Esophagus mucosa (tissue), 1 donor: ENCODE measurements at places on chromosomes 6 and 20. TPM values are rescaled to one million over a fixed set of nuclear protein-coding genes. Genes with fewer than 3 reads are reported as not detected.

Gene MCHR2
- total RNA-seq = not detected

- ATAC-seq = no peak
These were observed 44.1 kb downstream of the NEDD9 start for GRCh38 chr6:11188161-11188915.

DNA sequence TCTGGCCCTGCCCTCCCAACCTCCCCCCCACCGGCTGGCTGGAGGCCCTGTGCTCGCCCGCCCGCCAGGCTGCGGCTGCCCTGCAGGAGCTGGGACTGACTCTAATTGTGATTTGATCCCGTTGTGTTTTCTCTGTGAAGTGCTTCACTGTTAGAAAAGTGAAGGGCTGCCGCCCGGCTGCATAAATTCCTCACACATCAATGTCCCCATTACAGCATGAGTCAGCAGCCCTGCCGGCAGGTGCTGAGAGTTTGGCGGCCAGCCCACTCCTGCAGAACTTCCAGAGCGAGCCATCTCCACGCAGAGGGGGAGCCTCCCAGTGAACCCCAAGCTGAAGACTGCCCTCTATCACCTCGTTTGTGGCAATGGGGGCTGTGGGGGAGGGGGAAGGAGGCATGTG lies 137.9 kb downstream of the DLL1 start:
- peak; percentile 70 for ATAC-seq

DNA sequence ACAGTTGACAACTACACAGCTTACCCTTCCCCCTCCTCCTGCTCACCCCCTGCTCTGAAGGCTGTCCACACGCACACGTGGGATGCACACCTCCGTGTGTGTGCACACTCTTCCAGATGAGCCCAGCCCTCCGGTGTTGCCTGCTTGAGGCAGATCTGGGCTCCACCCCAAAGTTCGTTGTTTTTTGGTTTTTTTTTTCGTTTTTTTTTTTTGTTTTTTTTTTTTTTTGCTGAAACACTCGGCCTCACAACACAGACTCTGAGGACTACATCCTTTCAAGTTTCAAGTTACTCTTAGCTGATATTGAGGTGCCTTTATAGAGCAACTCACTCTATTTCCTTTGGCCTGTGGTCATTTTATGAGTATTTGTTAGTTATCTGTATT lies 88.2 kb downstream of the RREB1 start:
- ATAC-seq = peak; percentile 56

Gene CYP39A1
- 3.4 TPM for total RNA-seq

DNA sequence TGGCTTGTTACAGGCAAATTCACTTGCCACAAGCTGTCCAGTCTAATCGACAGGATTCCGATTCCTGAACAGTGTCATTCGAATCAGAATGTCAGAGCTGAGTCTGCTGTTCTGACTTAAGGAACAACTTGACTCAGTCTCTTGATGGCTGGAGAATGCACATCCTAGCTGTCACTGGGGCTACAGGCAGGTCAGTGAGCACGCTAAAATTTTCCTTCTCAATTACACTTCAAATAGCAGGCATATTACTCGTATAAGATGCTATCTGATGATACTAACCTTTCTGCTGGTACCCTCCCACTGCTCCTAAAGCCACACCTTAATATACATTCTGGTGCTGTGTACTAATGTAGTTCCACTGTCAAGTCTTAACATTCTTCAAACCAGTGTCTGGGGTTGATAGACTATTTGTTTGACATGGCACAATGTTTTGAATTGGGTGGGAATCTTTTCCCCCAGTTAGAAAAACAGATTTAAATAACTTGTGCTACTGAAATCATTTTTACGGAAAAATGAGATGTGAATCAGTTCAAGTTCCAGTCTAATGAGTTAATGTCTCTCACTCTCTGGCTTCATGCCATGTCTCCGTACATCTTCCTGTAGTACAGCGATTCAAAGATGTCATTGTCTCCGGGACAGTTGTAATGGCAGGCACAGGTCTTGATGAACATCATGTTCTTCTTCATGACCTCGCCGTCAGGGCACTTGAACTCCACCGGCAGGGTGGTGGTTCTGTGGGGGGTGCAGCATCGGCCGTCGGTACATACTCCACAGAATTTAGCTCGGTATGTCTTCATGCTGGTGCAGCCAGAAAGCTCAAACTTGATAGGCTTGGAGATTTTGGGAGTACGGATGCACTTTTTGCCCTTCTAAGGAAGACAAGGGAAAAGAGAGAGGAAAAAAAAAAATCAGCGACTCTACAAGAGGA lies 2.2 kb downstream of the CCN2 start:
- no peak for ATAC-seq

DNA sequence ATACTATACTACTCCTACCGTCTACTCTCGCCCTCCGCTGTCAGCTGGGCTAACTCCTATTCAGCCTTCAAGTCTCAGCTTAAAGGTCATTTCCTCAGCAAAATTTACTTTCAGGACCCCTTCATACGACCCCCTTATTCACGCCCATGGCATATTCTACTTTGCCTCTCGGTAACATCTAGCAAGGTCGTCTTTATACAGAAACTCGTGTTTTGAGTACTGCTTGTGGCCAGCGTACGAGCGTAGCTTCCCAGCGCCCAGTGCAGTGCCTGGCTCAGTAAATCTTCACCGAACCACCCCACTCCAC lies 546 bp downstream of the CRNKL1 start:
- no peak for ATAC-seq

GRCh38 chr20:24771542-24772061 lies 177.5 kb upstream of the CST7 start:
- no peak for ATAC-seq

DNA sequence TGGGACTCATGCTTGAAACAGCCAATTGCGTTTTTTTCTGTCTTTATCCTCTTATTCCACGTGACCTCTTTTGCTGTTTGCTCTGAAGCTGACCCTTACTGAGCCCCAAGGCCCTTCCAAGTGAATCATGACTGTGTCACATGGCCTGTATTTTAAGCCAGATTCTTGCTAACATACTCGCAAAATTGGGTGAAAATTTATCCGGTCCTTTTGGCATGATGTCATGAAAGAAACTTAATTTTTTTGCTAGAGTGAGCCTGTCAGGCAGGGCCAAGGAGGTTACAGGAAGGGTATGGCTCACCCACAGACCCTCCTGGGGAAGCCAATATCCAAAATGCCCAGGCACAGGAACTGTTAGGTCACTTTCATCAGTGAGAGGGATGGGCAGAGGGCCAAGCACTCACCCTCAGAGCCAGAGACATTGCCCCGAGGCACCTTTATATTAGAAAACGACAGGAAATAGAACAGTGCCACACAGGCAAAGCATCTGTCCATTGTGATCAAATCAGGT lies 296.7 kb downstream of the CDH26 start:
- no peak for ATAC-seq

DNA sequence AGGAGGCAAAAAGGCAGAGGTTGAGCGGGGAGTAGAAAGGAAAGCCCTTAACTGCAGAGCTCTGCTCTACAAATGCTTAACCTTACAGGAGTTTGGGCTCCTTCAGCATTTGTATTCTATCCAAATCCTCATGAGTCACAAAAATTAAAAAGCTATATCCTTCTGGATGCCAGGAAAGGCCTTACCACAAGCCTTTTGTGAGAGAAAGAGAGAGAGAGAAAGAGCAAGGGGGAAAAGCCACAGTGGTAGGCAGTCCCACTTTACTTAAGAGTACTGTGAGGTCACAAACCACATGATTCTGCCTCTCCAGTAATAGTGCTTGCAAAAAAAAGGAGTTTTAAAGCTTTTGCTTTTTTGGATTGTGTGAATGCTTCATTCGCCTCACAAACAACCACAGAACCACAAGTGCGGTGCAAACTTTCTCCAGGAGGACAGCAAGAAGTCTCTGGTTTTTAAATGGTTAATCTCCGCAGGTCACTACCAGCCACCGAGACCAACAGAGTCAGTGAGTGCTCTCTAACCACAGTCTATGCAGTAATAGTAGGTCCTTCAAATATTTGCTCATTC lies at the start of gene RUNX2:
Gene RUNX2 (plus strand): TSS at position 375 of the 567 bp plus-strand sequence. CDS start 397 bp downstream, outside the sequence.
- peak; percentile 51 for ATAC-seq

Gene LY86
- total RNA-seq = 0.48 TPM

DNA sequence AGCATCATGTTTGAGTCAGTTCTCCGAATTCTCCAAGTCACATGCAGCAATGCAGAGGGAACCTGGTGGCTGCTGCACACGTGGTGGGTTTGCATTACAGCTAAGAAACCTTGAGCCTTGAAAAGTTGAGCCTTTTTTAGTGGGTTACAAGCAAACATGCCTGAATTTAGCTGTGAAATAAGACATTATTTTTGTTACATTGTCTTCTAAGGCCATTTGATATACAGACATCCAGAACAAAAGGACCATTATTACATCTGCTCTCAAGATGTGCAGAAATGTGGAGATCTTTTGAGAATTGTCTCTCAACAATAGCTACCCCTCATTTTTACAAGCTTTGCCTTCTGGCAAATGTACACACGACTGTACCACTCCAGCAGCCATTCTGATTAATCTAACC lies 720.5 kb upstream of the SLC35B3 start:
- ATAC-seq = no peak
